ENCODE measurements at places on chromosomes 4 and X.

DNA sequence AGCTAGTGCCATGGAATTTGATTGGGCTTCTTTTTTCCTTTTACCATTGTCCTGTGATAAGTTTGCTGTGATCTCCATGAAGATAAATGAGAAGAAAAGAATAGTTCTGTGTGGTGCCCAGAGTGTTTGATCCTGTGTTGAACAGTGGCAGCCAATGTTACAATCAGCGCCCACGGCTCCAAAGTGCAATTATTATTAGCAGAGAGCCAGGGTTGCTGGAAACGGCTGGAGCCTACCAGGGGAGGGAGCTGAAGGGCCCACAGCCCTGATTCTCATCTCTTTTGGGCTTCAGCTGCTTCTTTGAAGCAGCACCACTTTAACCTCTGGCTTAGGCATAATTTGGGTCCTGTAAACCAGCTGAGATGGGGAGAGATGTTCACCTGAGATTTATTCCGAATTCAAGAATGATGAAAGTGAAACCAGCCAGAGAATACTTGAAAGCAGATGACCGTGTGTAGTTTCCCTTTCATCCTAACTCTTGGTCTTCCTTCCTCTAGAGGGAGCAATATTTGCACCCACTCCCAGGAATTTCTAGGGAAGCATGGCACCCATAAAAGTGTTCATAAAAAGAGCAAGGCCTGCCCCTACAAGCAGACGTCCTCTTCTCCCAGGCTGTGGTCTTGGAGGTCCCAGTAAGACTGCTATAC lies 298.3 kb downstream of the EVC2 start:
- DNase-seq: no peak

GRCh38 chrX:14409341-14409740 lies 120.0 kb upstream of the GLRA2 start:
- DNase-seq: no peak

DNA sequence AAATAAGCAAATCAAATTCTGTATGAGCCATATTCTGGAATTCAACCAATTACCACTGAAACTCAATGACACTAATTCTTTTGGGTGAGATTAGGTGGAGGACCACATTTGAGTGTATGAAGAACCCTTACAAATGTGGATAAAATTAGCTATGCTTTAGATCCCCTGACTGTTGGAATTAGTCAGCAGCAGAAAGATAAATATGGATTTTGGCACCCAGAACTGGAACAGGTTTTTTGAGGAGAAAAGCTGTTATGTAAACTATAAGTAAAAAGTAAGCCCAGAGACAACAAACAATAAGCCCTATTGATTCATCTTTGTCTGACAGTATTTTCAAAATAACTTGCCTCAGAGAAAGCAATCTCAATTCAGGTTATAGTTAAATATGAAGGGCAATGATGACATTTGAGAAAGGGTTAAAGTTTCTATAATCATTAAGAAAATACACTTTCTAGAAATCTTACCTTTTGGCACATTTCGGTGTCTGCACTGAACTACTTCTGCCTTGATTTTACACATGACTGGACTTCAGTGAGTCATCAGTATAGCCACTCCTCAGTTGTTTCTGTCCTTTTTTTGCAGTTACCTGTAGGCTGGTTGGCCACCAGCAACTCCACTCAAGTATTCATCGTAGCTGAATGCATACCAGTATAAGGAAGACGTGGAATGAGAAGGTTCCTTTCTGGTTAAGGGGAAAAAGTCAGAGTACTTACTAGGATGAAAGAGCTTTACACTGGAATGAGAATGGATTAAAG lies 80.0 kb downstream of the KCTD8 start:
- DNase-seq: no peak

- no peak for DNase-seq
These were observed 89.3 kb upstream of the NKX1-1 start for GRCh38 chr4:1495416-1496115.

GRCh38 chr4:169305651-169306050 lies 34.9 kb upstream of the SH3RF1 start:
- DNase-seq: no peak

GRCh38 chr4:98110929-98111328 lies 32.3 kb downstream of the STPG2 start:
- DNase-seq: no peak

DNA sequence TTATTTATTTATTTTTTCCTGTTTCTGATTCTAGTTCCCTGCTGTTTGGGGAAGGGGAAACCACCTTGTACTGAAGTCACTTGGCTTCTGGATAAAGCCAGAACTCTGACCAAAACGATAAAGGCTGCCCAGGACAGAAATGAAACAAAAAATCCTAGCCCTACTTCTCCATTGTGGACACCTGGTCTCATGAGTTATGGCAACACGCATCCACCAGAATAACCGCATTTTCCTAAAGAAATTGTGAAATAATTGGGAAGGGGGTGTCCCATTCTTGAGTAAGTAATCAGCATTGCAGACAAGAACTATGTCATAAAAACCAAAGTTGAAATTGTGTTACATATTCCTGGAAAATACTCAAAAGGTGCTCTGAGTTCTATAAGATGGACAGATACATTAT lies 42.1 kb downstream of the SLC9A7 start:
- no peak for DNase-seq

DNA sequence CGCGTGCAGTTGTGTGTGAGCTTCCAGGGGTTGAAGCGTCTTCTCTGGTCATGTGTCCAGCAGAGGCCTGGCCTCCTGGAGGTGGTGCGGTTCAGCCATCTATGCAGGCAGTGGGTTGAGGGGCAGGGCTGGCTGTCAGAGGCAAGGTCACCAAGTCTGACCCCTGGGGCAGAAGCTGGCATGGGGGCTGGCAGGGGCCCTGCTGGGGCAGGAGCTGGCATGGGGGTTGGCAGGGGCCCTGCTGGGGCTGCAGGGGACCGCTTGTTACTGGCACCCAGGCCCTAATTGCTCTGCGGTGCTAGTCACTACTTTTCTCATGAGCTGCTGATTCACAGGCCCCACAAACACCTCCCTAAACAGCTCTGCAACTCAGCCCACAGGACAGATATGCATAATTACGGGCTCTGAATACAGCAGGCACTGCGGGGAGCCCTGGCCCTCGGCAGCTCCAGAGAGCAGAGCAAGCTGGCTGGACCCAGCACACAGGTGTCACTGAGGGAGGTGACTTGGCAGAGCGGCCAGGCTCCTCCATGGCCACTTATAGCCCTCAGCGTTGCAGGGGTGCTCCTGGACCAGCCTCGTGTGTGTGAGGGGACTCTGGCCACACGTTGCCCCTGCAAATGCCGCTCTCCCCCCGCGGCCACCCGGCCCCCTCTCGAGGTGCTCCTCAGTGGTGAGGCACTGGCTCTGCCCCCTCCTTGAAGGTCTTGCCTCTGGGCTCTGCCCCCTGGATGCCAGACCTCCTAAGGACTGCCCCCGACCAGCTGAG lies 32.7 kb downstream of the CPLX1 start:
- DNase-seq: no peak

- DNase-seq: no peak
These were observed 106.4 kb upstream of the GRIA3 start for GRCh38 chrX:123077631-123078030.

DNA sequence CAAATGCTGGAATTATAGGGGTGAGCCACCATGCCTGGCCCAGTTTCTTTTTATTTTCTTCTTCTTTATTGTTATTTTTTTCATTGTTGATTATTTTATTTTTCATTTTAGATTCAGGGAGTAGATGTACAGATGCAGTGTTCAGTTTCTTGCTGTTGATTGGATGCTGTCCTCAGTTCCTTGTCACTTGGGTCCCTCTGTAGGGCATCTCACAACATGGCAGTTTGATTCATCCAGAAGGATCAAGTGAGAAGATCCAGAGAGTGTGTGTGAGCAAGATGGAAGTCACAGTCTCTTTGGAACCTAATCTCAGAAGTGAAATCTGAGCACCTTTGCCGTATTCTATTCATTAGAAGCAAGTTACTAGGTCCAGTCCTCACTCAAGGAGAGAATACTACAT lies 20.9 kb downstream of the HMGB3 start:
- DNase-seq: no peak

DNA sequence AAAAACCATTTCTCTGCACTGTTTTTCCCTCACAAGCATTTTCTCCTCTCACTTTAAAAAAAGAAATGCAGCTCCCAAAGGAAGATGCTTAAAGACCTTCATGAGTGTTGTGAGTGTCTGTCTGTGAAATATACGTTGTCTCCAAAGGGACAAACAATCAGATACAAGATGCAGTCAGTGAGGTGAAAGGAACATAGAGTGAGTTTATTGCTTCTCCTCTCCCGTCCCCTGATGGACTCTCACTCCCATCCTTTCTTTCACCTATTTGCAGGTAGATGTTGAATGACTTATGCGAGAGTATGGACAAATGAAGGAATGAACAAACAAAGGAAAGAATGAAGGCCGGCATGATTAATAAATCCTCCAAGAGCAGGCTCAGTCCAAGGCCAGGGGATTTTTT lies 561.2 kb upstream of the DIPK2B start:
- DNase-seq: no peak

DNA sequence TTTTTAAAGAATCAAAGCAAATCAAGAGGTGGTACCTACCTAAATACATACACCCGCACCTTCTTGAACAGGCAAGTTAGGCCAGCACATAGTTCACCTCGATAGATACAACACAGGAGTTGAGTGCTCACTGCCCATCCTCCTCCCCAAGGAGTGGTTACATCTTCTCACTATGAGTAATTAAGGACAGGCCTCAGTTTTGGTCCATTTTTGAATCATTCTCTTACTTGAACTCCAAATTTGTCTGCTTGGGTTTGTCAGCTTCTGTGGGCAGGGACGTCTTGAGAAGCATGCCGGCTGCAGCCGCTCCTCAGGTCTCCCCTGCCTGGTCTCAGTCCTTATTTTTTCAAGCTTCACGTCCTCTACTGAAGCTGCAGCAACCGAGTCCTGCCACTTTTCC lies 190.6 kb upstream of the RBPJ start:
- DNase-seq: no peak

DNA sequence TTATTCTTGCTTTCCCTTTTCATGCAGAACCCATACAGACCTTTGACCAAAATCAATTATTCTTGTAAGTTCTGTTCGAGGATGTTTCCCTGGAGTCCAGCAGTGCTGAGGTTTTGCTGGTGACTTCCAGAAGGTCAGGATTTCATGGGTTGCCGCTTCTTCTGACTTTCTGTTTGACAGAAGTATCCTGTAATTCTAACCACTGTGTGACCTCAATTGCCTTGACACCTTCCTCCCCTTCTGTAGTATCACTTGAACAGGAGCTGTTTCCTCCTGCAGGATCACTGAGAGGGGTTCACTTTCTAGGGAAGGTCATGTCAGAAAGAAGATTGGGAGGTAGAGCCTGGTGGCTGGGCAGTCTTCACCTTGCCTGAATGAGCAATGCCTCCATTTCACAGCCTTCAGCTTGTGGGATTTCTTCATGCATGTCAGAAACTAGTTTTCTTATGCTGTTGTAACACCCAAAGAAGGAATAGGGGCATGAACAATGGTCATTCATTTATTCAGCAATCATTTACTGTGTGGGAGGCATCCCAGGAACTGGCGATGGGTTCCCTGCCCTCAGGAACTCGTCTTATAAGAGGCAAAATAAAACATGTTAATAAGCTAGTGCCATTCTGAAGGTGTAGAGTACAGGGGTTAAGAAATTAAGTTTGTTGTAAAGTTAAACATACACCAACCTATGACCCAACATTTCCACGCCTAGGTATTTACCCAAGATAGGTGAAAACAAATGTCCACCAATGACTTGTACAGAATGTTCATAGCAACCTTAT lies 205.9 kb downstream of the SOWAHB start:
- no peak for DNase-seq

GRCh38 chrX:33156152-33156726 lies 55.1 kb downstream of the DMD start:
- no peak for DNase-seq

GRCh38 chrX:123590842-123591486 lies 141.9 kb downstream of the THOC2 start:
- no peak for DNase-seq

GRCh38 chr4:183333983-183334382 lies 11.8 kb upstream of the CLDN24 start:
- DNase-seq: no peak

DNA sequence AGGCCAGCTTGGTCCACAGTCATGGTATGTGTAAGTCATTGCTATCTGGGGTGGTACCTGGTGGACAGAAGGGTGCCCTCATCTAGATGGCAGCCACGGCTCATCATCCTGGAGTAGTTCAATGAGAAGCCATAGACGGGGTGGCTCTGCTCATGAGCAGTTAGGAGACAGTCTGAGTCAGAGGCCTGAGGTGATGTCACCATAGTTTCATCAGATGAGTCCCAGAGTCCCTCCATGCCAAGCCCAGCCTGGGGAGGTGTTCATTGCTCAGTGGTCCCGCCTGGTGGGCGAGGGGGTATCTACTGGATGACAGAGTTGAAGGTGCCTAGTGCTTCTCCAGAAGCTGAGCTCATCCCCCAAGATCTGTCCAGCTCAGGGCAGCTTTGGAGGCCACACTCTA lies 49.8 kb downstream of the DLG3 start:
- DNase-seq: no peak

GRCh38 chr4:77052352-77052751 lies 23.4 kb downstream of the CCNI start:
- peak; percentile 75 for DNase-seq

DNA sequence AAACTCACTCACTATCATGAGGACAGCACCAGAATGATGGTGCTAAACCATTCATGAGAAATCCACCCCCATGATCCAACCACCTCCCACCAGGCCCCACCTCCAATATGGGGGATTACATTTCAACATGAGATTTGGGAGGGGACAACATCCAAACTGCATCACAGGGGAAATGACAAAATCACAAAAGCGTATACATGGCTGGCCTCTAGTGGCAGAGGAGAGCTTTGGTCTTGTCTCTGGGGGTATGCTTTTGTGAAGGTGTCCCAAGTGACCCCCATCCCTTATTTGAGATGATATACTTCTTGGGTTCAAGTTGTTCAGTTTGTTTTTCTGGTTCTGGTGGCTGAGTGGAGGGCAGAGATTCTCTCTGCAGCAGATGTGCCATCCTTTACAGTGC lies 8.5 kb upstream of the SETD7 start:
- no peak for DNase-seq

- no peak for DNase-seq
These were observed 147.0 kb upstream of the CTSO start for GRCh38 chr4:156100651-156101050.

- DNase-seq: no peak
These were observed 175.5 kb downstream of the NLGN4X start for GRCh38 chrX:6053141-6053540.

DNA sequence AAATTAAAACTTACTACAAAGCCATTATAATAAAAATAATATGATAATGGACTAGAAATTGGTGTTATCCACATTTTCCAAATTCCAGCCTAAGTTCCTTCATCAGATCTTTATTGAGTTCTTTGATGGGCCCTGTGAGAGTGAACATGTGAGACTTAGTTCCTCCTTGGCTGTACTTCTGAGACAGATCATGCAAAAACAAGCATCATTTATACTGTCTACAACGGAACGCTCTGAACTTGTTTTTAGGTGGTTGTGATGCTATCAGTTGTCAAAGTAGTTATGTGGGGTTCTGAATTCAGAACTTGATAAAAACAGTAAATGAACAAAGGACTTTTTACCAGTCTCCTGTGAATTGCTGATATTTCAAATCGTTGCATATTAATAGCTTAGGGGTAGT lies 48.9 kb downstream of the JADE3 start:
- no peak for DNase-seq
